Stimulated activated CD8-positive, alpha-beta memory T cell treated with anti-CD3 and anti-CD28 coated beads, Interleukin-7, amount 100 ng/mL, for 48 hours (primary cell): ENCODE measurements at places on chromosomes 7 and 10.

DNA sequence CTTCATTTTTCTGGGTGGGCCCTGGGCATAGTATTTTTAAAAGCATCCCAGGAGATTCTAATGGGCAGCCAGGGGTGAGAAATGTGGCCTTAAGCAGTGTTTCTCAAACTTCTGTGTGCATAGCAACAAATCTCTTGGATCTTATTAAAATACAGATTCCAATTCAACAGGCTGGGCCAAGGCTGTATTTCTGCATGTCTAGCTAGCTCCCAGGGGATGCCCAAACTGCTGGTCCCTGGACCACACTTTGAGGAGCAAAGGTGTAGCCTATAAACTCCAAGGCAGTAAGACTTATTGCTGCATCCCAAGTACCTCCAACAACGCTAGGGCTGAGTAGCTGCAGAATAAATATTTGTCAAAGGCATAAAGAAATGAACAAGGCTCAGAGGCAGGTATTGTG lies 292.9 kb upstream of the ZMIZ1 start:
- DNase-seq = no peak

DNA sequence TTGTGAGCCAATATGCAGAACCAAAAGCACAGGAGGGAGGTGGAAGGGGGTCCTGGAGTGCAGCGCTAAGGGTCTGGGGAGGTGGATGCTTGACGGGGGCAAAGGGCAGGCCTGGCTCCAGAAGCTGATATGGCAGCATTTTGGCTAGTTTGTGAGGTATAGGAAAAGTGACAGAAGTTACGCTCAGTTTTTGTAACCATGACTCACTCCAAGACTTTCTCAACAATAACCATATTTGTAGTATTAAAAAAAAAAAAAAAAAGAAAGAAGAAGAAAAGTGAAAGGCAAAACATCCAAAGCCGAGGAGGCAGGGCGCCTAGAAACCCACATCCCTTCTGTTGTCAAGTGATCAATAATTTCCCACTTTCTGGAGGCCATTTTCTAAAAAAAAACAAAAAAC lies 92.3 kb downstream of the RNF216 start:
- no peak for DNase-seq

GRCh38 chr7:2255145-2256139 lies 13.4 kb downstream of the NUDT1 start:
- no peak for DNase-seq

DNA sequence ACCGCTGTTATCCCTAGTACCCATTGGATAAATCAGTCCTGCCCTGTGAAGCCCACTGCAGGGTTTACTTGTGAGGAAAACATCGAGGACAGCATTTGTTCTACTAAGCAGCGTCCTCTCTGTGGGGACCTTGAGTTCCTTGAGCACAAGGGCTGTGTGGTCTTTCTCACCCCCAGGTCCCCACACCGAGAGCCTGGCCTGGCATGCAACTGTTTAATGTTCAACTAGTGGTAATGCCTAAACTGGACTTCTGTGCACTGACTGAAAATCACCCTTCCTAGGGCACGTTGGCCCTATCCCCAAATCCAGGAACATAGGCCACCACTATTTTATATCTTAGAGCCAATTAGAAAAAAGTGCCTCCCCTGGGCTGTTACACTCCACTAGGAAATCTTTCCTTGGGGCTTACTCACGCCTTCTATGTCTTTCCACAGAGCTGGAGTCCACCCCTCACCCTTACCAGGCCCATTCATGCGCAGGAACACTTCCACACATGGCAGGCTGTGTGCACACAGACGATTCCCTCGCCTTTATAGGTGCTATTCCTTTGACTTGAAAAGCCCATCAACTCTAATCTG lies 1.7 kb upstream of the TMEM213 start:
- DNase-seq = no peak

GRCh38 chr10:115422624-115423023 lies 329.5 kb downstream of the ATRNL1 start:
- DNase-seq = no peak

DNA sequence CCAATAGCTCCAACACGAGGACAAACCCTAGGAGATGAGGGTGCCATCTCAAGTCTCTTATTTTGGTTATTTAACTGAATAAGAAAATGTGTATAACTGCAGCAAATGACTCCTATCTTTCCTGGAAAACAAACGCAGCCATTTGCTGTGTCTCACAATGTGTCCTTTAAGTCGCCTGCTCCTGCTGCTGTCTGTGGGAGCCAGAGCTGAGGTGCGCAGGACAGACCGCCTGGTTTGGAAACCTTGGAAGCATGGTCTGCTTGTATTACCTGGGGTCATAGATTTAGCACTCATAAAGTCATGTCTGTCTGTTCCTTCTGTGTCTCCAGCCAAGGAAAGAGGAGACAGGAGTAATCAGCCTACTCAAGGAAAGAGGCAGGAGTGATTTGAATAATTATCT lies 760.2 kb downstream of the GRID1 start:
- no peak for DNase-seq

DNA sequence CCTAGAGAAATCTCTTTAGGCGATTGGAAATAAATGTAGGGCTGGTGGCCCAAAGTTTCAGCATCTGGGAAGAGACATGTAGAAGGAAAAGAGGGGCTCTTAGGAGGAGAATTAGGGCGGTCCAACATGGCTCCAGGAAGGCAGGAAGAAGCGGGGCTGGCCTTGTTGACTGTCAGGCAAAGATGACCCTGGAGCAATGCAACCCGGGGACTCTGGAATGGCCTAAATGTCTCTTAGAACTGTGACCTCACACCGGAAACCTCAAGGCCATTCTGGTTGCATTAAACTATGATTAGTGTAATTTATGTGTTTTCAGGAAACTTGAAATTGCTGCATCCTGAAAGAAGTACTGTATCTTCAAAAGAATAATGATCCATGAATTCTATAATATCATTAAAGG lies 66.8 kb downstream of the NRP1 start:
- DNase-seq = no peak

DNA sequence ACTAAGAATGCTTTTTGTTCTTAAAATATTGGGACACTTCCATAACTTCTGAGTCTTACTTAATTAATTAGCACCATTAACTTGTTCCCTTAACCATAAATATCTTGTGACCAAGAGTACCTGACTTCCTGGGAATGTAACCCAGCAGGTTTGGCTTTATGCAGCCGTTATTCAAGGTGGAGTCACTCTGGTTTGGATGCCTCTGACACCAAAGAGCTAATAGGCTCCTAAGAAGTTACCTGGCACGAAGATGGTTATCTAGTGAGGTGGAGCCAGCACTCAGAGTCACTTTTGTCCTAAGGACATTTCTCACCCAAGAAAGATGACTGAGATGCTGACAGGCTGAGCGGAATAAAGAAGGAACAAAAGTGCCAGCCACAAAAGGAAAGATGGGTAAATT lies 172.3 kb downstream of the C1GALT1 start:
- no peak for DNase-seq

- no peak for DNase-seq
These were observed 152.0 kb downstream of the CCDC3 start for GRCh38 chr10:12849319-12850181.

GRCh38 chr10:28533571-28534304 lies 820 bp downstream of the WAC start:
- peak; percentile 44 for DNase-seq

DNA sequence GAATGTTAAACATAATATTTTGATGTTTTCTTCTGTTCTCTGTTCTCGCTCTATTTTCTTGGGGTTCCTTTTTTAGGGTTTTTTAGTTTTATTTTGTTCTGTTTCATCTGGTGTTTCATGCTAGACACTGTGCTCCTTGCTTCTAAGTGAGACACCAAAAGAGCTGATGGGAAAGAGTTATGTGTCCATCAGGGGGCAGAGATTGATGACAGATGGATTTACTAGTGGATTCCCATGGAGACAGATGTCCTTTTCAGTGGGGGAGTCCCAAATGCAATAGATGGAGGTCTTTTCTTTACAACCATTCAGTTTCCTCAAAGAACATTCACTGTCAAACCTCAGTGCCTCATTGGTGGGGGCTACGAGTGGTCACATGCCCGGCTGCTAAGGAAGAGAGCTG lies 34.9 kb downstream of the PRTFDC1 start:
- no peak for DNase-seq

- no peak for DNase-seq
These were observed 268.2 kb downstream of the PTEN start for GRCh38 chr10:88131511-88132139.

DNA sequence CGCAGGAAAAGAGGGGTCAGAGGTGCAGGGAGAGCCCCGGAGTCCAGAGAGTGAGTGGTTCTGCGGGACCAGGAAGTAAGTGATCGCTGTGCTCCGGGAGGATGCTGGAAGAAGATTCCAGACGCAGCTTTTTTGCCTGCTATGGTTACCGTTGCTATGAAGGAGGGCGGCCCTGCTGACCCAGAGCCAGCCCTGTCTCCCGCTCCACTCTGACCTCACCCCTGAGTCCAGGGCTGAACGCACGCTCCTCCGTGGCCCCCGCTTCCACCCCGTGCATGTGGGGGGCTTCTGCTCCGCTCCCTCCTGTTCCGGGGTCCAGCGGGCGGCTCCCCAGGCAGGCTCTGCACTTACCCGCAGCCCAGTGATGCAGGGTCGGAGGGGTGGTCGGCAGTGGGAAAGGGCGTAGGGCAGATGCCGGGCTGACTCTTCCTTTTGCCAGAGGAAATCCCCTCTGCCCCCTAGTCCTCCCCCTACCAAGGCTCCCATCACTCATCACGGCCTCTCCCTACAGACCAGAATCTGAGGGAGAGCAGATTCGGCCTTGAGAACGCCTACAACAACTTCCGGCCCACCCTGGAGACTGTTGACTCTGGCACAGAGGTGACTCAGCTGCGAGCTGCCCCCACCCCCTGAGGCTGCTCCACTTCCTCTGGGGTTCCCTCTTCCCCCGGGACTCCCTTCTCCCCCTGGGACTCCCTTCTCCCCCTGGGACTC lies 2.7 kb upstream of the MUC17 start:
- DNase-seq = peak; percentile 42

DNA sequence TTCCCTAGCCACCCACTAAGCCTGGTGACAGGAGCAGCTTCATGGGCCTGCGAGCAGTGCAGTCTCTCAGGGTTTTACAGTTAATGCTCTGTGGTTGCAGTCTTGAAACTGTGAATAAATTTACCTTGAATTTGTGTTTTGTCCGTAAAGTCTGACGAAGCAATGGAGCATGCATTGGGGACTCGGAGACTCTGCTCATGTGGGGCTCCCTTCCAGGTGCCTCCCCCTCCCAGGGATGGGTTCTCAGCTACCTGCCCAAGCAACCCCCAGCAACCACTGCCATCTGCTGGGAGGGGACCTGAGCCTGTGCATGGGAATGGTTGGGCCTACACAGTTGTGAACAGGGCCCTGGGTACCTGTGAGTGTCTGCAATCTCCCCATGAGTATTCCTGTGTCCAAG lies 36.3 kb upstream of the IKZF1 start:
- DNase-seq = no peak

- no peak for DNase-seq
These were observed 103.2 kb downstream of the NPSR1 start for GRCh38 chr7:34761206-34761605.
